ENCODE measurements at places on chromosomes 2 and 18.
A peak's percentile ranks its signal among the peaks of the same experiment; 100 is the strongest.

DNA sequence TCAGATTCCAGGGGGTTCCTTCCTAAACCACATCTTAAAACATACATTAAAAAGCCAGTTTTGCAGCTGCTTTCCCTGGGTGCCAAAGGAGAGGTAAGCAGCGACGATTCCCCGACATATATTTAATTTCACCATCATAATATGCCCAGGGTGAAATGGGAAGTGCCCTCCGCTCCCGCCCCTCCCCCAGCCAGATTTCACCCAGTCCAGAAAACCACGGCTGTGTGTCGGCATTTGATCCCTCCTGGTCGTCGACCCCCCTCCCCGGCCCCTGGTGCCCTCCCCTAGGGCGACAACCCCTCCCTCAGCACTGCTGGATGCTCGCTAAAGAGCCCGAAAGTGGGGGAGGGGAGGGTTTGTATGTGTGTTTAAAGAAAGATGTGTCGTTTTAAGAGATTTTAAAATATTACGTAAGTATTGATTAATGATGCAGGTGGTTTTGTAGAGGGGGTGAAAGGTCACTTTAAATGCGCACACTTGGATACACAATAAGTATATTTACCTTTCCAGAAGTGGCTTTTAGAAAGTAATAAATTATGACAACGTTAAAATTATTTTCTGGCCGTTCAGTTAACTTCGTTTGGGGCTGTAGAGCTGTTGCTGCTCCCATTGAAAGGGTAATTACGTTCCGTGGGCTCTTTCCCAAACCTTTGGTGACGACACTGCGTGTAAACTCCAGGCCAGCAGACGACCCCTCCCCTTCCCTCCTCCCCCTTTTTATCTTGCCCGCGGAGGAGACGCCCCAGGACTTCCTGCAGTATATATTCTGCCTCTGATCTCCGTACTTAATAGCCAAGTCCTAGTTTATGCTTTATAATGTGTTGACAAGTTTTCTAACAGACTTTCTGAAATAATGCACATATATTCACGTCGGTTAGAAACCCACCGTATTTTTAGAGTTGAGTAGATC lies 3.4 kb upstream of the BCL11A start:
- peak; percentile 65 for DNase-seq

- DNase-seq: no peak
These were observed 36.0 kb downstream of the AGFG1 start for GRCh38 chr2:227507963-227508362.

DNA sequence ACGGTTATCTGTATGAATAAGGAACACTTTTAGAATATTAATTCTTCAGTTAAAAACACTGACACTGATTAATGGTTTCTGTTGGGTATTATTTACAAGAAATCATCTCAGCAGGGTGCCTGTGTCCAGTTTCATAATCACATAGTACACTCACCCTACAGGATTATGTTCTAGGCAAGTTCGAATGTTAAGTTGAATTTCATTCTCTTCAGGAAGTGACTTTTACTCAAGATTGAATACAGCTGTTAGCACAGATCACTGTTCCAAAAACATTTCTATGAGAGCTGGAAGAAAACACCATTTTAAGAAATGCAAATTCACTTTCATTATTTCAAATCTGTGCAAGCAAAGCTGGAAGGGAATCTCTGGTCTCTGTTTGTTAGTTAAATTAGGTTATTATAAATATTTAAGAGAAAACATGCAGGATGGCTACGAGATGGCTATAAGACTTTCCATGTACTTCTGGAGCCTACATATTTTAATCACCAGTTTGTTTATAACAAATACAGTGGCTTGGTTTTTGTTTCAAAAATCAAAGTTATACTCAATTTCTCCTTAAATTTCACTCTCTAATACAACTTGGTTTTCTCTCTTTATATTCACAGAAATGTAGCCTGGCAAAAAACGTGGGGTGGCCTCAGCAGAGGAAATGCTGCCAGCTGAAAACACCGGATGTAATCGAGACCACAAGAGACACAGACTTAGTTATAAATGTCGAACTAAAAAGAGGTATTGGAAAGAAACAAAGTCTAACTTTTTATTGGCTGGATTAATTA lies 65.8 kb downstream of the RBMS1 start:
- no peak for DNase-seq

DNA sequence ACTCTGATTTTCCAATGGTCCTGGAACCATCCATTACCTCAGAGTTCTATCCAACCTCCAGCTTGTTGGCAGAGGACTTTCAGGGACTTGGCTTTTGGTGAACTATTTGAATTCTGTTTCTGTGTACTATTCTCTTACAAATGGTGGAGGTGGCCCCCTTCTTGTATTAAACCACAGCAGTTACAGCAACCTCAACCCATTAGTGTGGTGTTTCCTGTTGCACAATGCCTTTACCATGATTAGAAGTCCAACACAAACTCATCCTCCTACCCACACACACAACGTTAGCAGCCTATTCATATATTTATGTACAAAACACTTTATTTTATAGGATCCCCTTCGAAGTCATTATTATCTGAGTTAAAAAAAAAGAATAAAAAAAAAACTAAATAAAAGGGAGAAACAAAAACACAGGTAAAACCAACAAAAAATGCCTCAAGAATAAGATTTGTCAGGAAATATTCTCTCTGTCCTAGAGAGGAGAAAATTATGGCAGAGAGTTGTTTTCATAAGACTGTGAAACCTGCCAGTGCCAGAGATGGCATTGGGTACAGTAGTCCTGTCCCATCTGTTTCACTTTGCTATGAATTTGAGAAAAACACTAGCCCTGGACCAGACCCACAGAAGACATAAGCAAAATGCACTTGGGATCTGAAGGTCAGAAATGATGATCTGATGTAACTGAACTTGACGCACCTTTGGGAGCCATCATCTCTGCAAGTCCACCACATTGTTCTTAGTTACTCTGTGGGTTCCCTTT lies 1896.0 kb upstream of the PIK3C3 start:
- DNase-seq: no peak

DNA sequence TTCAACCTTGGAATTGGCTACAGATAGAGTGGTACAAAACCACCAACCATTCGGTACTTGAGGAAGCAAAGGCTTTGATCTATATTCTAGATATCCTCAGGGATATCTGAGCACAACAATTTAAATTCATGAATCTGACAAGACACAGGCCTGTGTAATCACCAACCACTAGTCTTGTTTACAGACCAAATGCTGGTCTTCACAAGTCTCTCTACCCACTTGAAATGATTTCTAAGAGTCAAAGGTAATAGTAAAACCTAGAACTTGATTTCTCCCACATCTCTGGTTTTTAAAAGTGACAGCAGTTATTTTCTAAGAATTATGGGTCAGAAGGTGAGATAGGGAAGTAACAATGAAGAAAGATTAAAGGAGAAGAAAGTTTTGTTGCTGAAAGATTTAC lies 613.7 kb upstream of the ACVR2A start:
- DNase-seq: no peak

- DNase-seq: no peak
These were observed 50.3 kb downstream of the SETBP1 start for GRCh38 chr18:44730803-44731529.

- DNase-seq: no peak
These were observed 36.0 kb upstream of the STAT1 start for GRCh38 chr2:191049728-191050639.
